ENCODE measurements at places on chromosomes 12 and 14.

DNA sequence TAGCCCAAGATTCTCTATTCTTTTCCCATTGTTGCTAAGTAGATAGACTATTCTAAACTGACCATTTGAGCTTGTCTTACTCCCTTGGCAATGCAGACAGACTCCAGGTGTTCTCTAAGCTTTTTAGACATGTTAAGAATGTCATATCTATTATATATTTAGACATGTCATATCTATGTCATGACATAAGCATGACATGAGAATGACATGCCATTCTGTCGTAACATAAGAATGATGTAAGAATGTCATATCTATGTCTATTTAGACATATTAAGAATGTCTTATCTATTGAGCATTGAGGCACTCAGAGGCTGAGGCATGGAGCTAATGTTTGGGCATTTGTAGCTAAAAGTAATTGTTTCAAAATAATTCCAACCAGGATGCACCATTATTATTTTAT, 277.3 kb upstream of the ATP2B1 start:
- DNase-seq: no peak

GRCh38 chr14:33218026-33218425, 279.3 kb downstream of the NPAS3 start:
- no peak for DNase-seq

- DNase-seq: no peak
Observed at GRCh38 chr14:44820230-44820964, 141.3 kb downstream of the KLHL28 start.

- DNase-seq: no peak
Observed at GRCh38 chr12:111521801-111522200, 77.3 kb downstream of the ATXN2 start.

- DNase-seq: peak; percentile 68
Observed at GRCh38 chr14:21498540-21499526, 12.3 kb downstream of the METTL3 start.

- DNase-seq: no peak
Observed at GRCh38 chr12:45557016-45557415, 172.5 kb upstream of the ARID2 start.

DNA sequence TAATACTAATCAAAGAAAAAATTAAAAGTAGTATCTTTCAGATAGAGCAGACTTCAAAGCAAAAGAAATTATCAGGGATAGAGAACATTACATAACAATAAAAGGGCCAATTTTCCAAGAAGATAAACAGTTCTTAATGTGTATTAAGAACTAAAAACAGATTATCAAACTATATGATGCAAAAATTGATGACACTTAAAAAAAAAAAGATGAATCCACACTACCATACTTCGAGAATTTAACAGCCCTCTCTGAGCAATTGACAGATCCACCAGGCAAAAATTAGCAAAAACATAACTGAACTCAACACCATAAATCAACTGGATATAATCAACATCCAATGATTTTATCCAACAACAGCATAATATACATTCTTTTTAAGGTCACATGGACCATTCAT, 686.5 kb downstream of the LRFN5 start:
- no peak for DNase-seq
